ENCODE measurements at places on chromosomes 2 and 18.

- DNase-seq = no peak
These were observed 98.2 kb upstream of the LCLAT1 start for GRCh38 chr2:30348825-30349224.

DNA sequence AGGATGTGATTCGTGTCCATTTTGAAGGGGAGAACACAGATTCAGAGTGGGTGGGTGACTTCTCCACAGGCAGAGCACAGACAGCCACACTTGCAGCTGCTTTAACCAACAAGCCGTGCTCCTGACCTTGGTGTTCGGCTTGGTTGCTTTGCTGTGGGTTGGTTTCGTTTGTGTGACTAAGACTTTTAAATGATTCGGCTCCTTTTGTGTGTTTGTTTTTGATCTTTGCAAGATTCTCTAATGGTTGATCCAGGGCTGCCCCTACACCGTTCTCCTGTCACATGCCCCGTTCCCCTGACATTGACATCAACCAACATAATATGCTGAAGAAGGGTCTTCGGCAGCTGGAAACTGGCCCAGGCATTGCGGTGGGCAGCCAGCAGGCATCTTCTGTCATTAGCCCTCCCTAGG is 95.9 kb upstream of the MBOAT2 start:
- DNase-seq = no peak

DNA sequence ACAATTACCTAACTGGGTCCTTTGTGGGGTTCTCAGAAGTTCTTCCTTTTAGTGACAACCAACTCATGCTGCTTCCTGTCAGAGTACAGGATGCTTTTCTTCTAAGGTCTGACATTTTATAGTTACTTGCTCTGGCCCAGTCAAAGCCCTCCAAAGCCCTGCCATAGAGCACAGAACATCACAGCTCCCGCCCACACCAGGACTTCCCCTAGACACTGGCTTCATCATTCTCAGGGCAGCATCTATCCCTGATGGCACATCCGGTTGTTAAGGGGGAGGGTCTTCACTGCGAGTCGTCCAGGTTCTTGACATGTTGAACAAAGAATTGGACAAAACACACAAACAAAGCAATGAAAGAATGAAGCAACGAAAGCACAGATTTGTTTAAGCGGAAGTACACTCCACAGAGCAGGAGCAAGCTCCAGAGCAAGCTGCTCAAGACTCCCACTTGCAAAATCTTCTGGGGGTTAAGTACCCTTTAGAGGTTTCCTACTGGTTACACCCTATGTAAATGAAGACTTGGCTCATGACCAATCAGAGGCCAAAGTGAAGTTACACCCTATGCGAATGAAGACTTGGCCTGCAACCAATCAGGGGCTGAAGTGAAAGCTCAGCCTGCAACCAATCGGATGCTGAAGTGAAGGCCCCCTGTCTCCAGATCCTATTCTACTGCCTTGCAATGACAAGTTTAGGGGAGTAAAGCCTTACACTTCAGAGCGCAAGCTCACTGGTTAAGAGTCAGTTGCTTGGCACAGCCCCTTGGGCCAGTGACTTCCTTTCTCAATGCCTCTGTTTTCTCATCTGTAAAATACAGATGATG is 79.0 kb downstream of the HDAC4 start:
- DNase-seq = no peak

GRCh38 chr2:235626658-235627057 is 132.8 kb downstream of the AGAP1 start:
- DNase-seq = no peak

- DNase-seq = peak; percentile 60
These were observed 30.1 kb downstream of the KCTD18 start for GRCh38 chr2:200479692-200480265.

- DNase-seq = no peak
These were observed 8.8 kb upstream of the MBD2 start for GRCh38 chr18:54233228-54233625.

- no peak for DNase-seq
These were observed 20.7 kb upstream of the CNRIP1 start for GRCh38 chr2:68340226-68341061.

DNA sequence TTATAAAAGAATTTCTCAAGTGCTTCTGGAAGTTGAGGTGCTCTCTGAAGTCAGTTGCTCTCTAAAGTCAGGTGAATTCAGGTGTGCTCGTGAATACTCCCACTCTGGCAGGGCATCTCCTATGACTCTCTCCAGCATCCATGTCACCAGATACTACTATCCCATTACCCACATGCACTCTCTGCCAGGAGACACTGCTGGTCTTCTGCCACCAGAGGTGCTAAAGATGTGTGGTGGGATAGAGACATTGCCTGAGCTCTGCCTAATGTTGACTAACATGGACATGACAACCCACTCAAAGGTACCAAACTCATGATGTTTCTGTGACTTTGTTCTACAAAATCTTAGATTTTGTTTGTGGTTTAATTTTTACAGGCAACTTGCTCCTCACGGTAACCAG is 106.4 kb upstream of the HNRNPA3 start:
- DNase-seq = no peak

- DNase-seq = no peak
These were observed 52.7 kb upstream of the ODC1 start for GRCh38 chr2:10500601-10501361.

GRCh38 chr18:9809697-9810096 is 76.1 kb upstream of the TXNDC2 start:
- no peak for DNase-seq

GRCh38 chr18:11025671-11026070 is 123.7 kb downstream of the PIEZO2 start:
- no peak for DNase-seq

GRCh38 chr2:192579965-192580700 is 385.4 kb upstream of the TMEFF2 start:
- no peak for DNase-seq

DNA sequence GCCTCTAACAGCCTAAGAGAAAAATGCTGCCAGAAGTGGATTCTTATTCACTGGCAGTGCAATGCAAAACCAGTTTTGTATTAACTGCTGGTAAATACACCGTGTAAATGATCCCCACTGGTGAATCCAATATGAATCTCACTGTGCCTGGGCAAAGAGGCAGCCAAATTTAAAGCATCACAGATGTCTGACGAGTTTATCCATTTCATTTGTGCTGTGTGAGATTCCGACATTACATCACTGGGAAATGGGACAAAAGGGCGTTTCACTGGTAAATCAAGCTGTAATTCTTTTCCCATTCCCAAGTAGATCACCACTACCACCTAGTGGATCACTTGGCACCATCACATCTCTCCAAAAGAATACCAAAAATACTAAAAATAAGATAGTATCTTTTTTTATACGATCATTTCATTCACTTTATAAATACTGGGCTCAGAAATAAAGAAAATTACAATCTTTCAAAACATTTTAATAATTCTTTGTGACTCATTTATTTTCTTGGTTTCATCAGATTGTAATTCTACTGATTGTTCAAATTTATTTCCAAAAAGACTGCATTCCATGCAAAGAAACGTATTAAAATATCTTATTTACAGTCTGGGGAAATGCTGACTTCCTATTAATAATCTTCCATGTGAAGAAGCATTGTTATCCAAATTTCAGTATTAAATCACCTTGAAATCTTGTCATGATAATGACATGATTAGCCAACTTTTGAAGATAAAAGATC is 125.6 kb downstream of the GRB14 start:
- DNase-seq = no peak

GRCh38 chr2:173751245-173751975 is 213.8 kb downstream of the SP3 start:
- DNase-seq = no peak

GRCh38 chr2:10452312-10452711 is 4.2 kb upstream of the ODC1 start:
- no peak for DNase-seq

DNA sequence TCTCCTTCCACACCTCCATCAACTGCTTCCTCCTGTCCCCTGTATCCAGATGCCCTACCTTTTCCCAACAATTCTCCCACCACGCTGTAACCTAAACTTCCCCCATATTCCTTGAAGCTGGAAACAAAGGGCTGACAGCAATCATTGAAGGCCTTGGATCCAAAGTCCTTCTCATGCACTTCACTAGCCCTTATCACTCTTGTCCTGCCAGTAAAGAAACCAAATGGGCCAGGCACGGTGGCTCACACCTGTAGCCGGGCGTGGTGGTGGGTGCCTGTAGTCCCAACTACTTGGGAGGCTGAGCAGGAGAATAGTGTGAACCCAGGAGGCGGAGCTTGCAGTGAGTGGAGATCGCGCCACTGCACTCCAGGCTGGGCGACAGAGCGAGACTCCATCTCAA is 11.9 kb upstream of the ADNP2 start:
- DNase-seq = no peak

GRCh38 chr2:111118981-111119821 is 1.5 kb upstream of the BCL2L11 start:
- DNase-seq = peak; percentile 10

GRCh38 chr2:163247156-163247846 is 408.7 kb upstream of the KCNH7 start:
- DNase-seq = no peak

- no peak for DNase-seq
These were observed 11.4 kb downstream of the SNED1 start for GRCh38 chr2:241009601-241010530.

Measured in Caco-2 (cell line).